ENCODE measurements at places on chromosomes 4 and X.
A peak's percentile ranks its signal among the peaks of the same experiment; 100 is the strongest.

GRCh38 chrX:72296991-72297390 lies 8.7 kb downstream of the CITED1 start:
- DNase-seq = no peak

- DNase-seq = no peak
Observed at GRCh38 chr4:148447681-148448080, 5.5 kb upstream of the NR3C2 start.

DNA sequence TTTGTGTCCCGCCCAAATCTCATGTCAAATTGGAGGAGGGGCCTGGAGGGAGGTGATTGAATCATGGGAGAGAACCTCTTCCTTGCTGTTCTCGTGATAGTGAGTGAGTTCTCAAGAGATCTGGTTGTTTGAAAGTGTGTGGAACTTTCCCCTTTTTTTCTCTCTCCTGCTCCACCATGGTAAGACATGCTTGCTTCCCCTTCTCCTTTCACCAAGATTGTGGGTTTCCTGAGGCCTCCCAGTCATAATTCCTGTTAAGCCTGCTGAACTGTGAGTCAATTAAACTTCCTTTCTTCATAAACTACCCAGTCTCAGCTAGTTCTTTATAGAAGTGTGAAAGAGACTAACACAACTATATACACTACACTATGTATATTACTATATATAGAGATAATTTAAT lies 697.8 kb upstream of the HS3ST1 start:
- no peak for DNase-seq

GRCh38 chrX:17590892-17591740 lies 146.2 kb upstream of the SCML1 start:
- peak; percentile 57 for DNase-seq

DNA sequence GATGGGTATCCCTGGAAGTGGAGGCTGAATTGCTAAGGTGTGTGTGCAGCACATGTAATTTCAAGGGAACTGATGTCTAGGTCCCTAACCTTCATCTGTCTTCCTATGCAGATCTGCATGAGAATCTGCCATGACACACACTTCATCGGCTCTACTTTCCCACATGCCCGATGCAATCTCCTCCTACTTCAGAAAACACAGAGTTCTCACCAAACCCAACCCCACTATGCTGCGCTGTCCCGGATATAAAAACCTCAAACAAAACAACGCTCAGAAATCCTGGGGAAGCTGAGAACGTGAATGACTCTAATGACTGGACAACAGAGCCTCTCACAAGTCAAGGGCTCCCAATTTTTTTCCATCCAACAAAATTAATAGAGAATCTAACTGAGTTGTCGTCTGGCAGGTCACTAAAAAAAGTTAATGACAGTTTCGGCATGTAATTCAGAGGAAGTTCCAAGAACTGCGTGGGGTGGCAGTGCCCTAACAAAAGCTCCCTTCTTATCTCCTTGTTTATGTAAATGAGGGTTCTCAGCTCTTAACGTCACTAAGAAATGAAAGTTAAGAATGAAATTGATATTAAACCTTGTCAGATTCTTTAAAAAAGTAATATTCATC lies 39.0 kb downstream of the STX18 start:
- DNase-seq = no peak

DNA sequence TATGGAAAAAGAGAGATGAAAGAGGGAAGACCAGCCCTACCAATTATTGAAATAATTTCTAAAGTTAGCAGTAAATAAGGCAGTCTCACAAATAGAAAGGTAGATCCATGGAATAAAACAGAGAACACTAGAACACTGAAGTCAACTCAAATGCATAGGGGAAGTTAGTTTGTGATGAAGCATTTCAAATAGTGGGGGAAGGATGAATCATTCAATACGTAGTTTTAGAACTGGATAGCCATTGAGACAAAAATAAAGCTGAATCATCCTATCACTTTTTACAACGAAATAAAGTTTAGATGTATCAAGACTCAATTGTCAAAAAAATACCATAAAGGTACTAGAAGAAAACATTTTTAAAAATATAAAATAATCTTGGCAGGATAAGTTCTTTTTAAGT lies 143.2 kb upstream of the DGKK start:
- DNase-seq = no peak

- no peak for DNase-seq
Observed at GRCh38 chr4:125741825-125742452, 427.2 kb downstream of the FAT4 start.

DNA sequence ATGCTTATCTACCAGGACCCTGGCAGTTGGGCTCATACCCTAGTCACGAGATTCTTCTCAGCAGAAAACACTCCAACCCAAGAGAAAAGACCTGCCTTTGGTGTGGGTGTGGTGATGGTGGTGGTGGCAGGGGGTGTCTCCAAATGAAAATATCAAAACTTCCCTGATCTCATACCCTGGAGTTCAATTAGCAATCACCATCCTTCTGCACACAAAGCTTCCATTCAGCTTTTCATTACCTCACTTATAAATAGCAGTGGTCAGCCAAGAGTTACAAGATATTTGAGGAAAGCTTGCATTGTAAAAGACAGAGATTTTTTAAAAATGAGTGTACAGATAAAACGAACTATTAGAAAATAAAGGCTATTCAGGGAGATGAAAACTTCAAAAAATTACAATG lies 580.8 kb upstream of the MAGEB2 start:
- no peak for DNase-seq

GRCh38 chr4:46277165-46277951 lies 112.6 kb downstream of the GABRA2 start:
- DNase-seq = no peak

GRCh38 chr4:15883610-15884243 lies 54.8 kb downstream of the FGFBP1 start:
- DNase-seq = no peak

DNA sequence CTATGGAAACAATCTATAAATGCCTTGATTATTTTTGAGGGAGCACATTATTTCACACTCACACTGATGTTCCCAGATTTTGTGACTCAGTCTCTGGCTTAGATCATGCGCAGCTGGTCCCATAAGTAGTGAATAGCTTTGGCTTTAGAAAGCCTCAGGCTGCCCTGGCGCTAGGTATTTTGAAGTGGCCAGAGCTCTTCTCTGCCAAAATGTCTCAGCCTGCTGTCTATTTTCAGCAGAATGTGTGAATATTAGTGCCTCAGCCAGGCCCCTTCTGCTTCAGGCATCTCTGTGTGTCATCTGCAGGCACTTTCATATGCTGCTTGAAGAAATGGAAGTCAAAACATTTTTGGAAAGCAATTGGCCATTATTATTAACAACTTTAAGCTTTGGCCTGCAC lies 931.0 kb upstream of the INTU start:
- DNase-seq = no peak

- no peak for DNase-seq
Observed at GRCh38 chr4:185534511-185534865, 819 bp downstream of the PDLIM3 start.

GRCh38 chrX:36683507-36683906 lies 324.7 kb upstream of the FAM47C start:
- DNase-seq = no peak

GRCh38 chrX:6372981-6373380 lies 144.3 kb upstream of the NLGN4X start:
- DNase-seq = no peak

GRCh38 chr4:138428611-138429010 lies 186.5 kb upstream of the SLC7A11 start:
- no peak for DNase-seq

DNA sequence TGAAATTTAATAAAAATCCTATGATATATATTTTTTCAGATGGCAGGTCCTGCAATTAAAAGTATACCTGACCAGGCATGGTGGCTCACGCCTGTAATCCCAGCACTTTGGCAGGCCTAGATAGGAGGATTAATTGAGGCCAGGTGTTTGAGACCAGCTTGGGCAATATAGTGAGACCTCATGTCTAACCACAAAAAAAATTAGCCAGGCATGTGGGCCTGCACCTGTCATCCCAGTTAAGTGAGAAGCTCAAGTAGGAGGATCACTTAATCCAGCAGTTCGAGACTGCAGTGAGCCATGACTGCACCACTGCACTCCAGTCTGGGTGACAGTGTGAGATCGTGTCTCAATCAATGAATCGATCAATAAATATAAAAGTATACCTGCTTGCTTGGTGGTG lies 2.5 kb downstream of the OCIAD2 start:
- DNase-seq = no peak

GRCh38 chr4:114025176-114025777 lies 45.8 kb upstream of the ARSJ start:
- DNase-seq = no peak

DNA sequence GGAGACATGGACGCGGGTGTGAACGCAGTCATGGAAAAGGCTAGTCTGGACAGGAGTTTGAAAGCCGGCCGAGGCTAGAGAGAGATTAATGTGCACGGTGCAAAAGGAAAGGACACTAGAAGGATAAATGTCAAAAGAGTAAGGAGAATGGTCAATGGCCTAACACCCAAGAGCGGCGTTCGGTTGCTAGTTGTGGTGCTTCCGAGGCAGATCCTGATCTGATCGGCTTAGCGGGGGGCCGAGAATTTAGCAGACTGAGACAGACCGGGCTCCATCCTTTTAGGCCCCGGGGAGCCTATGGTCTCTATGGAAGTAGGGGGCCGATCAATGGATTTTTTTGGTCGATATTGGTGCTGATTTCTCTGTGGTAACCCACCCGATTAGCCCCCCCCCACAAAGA lies 6.9 kb downstream of the GAGE10 start:
- no peak for DNase-seq

GRCh38 chrX:149992918-149993317 lies 54.6 kb upstream of the EOLA2 start:
- DNase-seq = no peak

- DNase-seq = peak; percentile 69
Observed at GRCh38 chrX:12974796-12975669, at the start of gene TMSB4X. TSS of gene TMSB4X (plus strand) at chrX:12975110.

- no peak for DNase-seq
Observed at GRCh38 chrX:13533726-13534125, 35.7 kb upstream of the EGFL6 start.

DNA sequence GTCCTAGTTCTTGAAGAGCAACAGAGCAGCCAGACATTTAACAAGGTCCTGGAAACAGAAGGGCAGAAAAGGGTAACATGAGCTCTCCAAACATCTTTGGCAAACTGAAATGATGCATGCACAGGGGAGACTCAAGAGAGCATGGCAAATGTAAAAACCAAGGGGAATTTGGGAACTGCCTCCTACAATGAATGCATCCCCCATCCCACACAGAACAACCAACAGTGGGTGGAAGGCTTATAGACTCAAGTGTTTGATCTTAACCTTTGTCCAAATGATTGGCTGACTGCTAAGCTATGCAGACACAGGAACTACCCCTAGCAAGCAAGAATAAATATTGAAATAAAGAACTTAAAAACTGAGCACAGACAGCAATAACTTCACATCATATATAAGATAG lies 74.4 kb downstream of the CENPC start:
- DNase-seq = no peak

- peak; percentile 92 for DNase-seq
Observed at GRCh38 chr4:183722731-183723560, 63.9 kb downstream of the TRAPPC11 start.

- no peak for DNase-seq
Observed at GRCh38 chr4:21198683-21199082, 498.4 kb downstream of the PACRGL start.

GRCh38 chrX:11437642-11438379 lies 144.6 kb downstream of the AMELX start:
- no peak for DNase-seq

DNA sequence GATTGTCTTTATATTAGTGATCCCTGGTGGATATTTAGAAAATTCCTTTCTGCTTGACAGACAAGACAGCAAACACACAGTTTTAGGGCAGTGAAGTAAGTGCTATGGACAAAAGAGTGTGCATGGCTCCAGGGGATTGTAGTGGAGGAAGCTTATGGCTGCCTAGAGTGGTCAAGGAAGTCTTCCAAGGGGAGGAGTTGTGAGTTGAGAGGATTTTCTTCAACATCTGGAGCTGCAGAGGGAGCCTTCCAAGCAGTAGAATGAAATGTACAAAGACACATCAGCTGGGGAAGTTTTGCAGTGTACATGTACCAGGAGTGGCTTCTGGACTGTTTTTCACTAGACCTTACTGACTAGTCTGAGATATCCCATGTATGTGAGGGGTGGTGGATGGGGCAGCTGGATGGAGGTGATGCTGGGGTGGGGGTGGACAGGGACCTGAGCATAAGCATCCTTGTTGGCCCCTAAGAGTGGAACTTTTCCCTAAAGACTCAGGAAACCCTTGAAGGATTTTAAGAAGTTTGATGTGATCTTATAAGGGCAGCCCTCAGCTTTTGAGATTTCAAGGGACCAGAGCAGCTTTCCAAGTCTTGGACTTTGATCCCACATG lies 160.5 kb upstream of the TAPT1 start:
- no peak for DNase-seq

- DNase-seq = no peak
Observed at GRCh38 chrX:107674480-107675364, 46.4 kb downstream of the PRPS1 start.

GRCh38 chr4:6337331-6337935 lies 67.8 kb downstream of the WFS1 start:
- DNase-seq = no peak

- peak; percentile 62 for DNase-seq
Observed at GRCh38 chrX:124406294-124407014, 60.1 kb downstream of the SH2D1A start.

DNA sequence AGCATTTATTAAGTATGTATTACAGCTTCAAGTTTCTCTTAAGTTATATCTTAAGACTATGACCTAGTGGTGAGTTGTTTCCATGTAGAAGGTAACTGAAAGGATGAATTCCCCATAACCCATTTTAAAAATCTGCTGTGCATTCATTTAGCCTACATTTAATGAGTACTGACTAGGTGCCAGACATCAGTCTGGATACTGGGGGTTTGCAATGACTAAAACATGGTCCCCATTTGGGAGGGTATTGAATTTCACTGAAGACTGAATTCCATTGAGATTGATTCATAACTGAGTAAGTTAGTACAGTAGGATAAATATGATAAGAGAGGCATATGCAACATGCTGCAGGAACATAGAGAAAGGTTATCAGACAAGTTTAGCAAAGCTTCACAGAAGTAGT lies 241.5 kb downstream of the FRAS1 start:
- DNase-seq = no peak
